H1 (cell line): ENCODE measurements at places on chromosomes 13 and 19. TPM values are rescaled to one million over a fixed set of nuclear protein-coding genes. Genes with fewer than 3 reads are reported as not detected.
A peak's percentile ranks its signal among the peaks of the same experiment; 100 is the strongest.

The CAPNS1 gene
- 382 and 386 TPM in 2 replicates for total RNA-seq

- no peaks in the 10 kb centered on the region for H3K4me1 ChIP-seq
- no peaks in the 10 kb centered on the region; the same call in 1 of the 2 replicates for H3K36me3 ChIP-seq
- H3K27me3 ChIP-seq, result no peaks in the 10 kb centered on the region
- no peak overlapping the region for H3K4me3 ChIP-seq
- H3K27ac ChIP-seq, result no peak overlapping the region
These were observed 395.9 kb downstream of the KCNRG start for GRCh38 chr13:50410921-50411746.

GRCh38 chr13:25136880-25137787, 35.0 kb downstream of the AMER2 start:
- H3K27me3 ChIP-seq, result no peaks in the 10 kb centered on the region
- DNase-seq, result peak; percentile 54
- no peaks in the 10 kb centered on the region for H3K36me3 ChIP-seq
- no peak overlapping the region for H3K27ac ChIP-seq
- H3K4me1 ChIP-seq, result peaks cover 11% of the 10 kb centered on the region
- no peak overlapping the region; the same call in 1 of the 2 replicates for H3K4me3 ChIP-seq

DNA sequence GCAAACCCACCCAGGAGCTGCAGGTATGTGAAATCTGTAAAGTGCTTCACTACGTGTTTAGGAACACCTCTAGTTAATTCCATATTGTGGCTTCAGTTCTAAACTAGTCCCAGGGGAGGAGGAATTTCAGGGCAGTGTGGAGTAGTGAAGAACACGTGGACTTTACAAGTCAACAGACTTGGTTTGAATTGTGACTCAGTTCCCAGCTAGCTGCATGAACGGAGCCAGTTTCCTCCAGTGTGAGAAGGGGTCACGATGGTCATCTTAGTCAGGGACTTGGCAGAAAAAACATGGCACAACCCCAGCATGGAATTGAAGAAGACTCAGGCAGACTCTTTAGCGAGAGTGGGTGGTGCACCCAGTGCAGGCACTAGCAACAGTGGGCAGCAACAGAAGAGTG, 175.7 kb upstream of the UBL3 start:
- no peak overlapping the region for H3K4me3 ChIP-seq
- H3K36me3 ChIP-seq, result no peaks in the 10 kb centered on the region
- H3K27ac ChIP-seq, result no peak overlapping the region
- H3K27me3 ChIP-seq, result no peaks in the 10 kb centered on the region
